Type B pancreatic cell (in vitro differentiated cells): ENCODE measurements at places on chromosomes 11 and 22. TPM values are rescaled to one million over a fixed set of nuclear protein-coding genes. Genes with fewer than 3 reads are reported as not detected.

Gene MICAL2
- 35.7 and 38.0 TPM in 2 replicates for total RNA-seq

Gene ADAMTS15
- total RNA-seq, result 2.3 and 22.0 TPM in 2 replicates

Gene PATE4
- not detected in 2 replicates for total RNA-seq

Gene SCARF2
- total RNA-seq, result 4.2 and 21.7 TPM in 2 replicates

Gene CEP126
- total RNA-seq, result 2.1 and 5.8 TPM in 2 replicates

Gene EMSY
- 20.1 and 32.3 TPM in 2 replicates for total RNA-seq

Gene TRIM29
- total RNA-seq, result 56.7 and 207 TPM in 2 replicates

Gene TMA7B
- total RNA-seq, result not detected in 2 replicates

Gene TYR
- total RNA-seq, result 6.2 TPM in 1 of 2 replicates, not detected in the other

Gene CHRDL2
- 1.4 TPM in 1 of 2 replicates, not detected in the other for total RNA-seq

Gene SPDYC
- not detected in 2 replicates for total RNA-seq

Gene KCNK4
- 0.19 TPM in 1 of 2 replicates, not detected in the other for total RNA-seq

Gene IFTAP
- 12.2 and 33.1 TPM in 2 replicates for total RNA-seq

Gene FOLR1
- 2.7 and 6.7 TPM in 2 replicates for total RNA-seq

Gene RAC2
- 0.24 and 1.2 TPM in 2 replicates for total RNA-seq

Gene WBP2NL
- total RNA-seq, result not detected in 2 replicates

Gene PNPLA5
- not detected in 2 replicates for total RNA-seq

Gene SYCE3
- not detected in 2 replicates for total RNA-seq

Gene MAPK12
- total RNA-seq, result 11.4 and 31.3 TPM in 2 replicates

Gene YPEL4
- 0.38 and 0.48 TPM in 2 replicates for total RNA-seq

Gene KDM4D
- 0.83 and 2.4 TPM in 2 replicates for total RNA-seq

Gene ISX
- 4.0 and 9.4 TPM in 2 replicates for total RNA-seq

Gene ACTN3
- total RNA-seq, result 0.57 and 2.6 TPM in 2 replicates

Gene SLC25A45
- total RNA-seq, result 1.9 and 5.6 TPM in 2 replicates

Gene FAT3
- 31.5 and 70.0 TPM in 2 replicates for total RNA-seq

Gene TRIM66
- total RNA-seq, result 5.9 and 8.5 TPM in 2 replicates

Gene NPTXR
- total RNA-seq, result 5.9 and 6.9 TPM in 2 replicates

Gene ALX4
- total RNA-seq, result 0.43 and 11.6 TPM in 2 replicates

Gene CPT1B
- total RNA-seq, result 68.4 and 94.5 TPM in 2 replicates

Gene RAG1
- total RNA-seq, result 0.99 and 1.4 TPM in 2 replicates

Gene PCSK7
- 54.6 and 61.1 TPM in 2 replicates for total RNA-seq

Gene SORL1
- 39.0 and 62.6 TPM in 2 replicates for total RNA-seq

Gene KLHL35
- total RNA-seq, result 0.67 and 1.6 TPM in 2 replicates

Gene OR4A15
- total RNA-seq, result not detected in 2 replicates

Gene STX3
- 44.6 and 75.8 TPM in 2 replicates for total RNA-seq

Gene SYT13
- 17.4 and 36.4 TPM in 2 replicates for total RNA-seq

Gene TECTA
- 0.86 and 2.3 TPM in 2 replicates for total RNA-seq

Gene SLC6A5
- total RNA-seq, result not detected in 2 replicates

Gene SRPRA
- 76.6 and 105 TPM in 2 replicates for total RNA-seq

Gene GAL3ST3
- total RNA-seq, result 3.7 TPM in 1 of 2 replicates, not detected in the other

Gene APOL6
- 9.0 and 13.4 TPM in 2 replicates for total RNA-seq

Gene CD3D
- not detected in 2 replicates for total RNA-seq

Gene APOBEC3B
- 6.7 and 7.1 TPM in 2 replicates for total RNA-seq

Gene TTC36
- 1.6 and 1.8 TPM in 2 replicates for total RNA-seq

Gene GLYAT
- total RNA-seq, result 1.6 TPM in 1 of 2 replicates, not detected in the other

Gene NAV2
- 34.3 and 54.2 TPM in 2 replicates for total RNA-seq

Gene MS4A6A
- total RNA-seq, result 4.2 TPM in 1 of 2 replicates, not detected in the other

Gene PIK3IP1
- 21.0 and 36.8 TPM in 2 replicates for total RNA-seq

Gene OR51I1
- not detected in 2 replicates for total RNA-seq

Gene LAYN
- 9.2 and 17.9 TPM in 2 replicates for total RNA-seq

Gene ARHGAP20
- total RNA-seq, result 2.2 and 5.1 TPM in 2 replicates

Gene PTGDR2
- total RNA-seq, result 2.6 and 7.9 TPM in 2 replicates

Gene OR52A1
- total RNA-seq, result not detected in 2 replicates
